ENCODE measurements at places on chromosomes 12 and 14.

DNA sequence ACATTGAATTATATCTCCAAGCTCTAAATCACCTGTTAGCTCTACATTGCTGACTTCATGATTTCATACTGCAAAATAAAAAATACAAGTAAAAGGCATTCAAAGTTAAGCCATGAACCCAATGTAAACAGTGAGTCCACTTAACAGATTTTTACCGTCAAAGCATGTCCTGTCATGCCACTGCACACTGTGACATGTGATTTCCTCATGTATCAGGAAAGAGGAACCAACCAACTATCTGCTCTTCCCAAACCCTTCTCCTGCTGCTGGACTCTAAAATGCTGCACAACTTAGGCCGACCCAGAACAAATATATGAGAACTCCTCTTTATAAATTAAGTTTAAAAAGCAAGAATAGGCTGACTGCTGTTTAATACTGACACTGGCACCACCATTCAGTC is 37.5 kb downstream of the TM7SF3 start:
- peak; percentile 11 for DNase-seq

DNA sequence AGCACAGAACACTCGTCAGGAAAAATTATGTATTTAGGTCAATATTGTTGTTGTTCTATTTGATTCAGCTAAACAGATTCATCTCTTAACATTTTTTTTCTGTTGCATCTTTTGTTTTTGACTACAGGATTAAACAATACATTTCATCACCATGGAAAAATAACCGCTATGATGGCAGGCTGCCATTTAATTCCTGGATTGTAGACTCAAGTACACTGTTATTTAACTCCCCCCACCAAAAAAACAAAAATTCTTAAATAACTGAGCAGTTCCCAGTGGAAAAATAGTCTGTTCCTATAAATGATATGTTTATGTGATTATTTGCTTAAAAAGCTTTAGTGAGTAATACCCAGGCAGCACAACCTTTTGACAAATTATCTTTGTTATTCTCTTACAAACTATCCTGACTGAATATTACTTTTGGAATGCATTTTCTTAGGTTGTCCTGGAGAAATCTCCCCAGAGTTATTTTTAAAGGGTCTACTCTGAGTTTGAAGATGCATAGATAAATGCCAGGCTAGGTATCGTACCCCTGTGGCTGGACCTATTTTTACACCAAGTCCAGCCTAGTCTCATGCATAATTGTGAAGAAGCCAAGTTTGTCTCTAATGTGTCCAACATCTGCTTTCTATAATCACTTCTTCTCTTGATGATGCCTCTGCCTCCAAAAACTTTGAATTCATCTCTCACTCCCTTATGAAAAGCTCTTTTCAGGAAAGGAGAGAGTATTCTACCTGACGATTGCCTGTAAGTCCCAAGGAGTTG is 3.7 kb downstream of the KERA start:
- peak; percentile 44 for DNase-seq

DNA sequence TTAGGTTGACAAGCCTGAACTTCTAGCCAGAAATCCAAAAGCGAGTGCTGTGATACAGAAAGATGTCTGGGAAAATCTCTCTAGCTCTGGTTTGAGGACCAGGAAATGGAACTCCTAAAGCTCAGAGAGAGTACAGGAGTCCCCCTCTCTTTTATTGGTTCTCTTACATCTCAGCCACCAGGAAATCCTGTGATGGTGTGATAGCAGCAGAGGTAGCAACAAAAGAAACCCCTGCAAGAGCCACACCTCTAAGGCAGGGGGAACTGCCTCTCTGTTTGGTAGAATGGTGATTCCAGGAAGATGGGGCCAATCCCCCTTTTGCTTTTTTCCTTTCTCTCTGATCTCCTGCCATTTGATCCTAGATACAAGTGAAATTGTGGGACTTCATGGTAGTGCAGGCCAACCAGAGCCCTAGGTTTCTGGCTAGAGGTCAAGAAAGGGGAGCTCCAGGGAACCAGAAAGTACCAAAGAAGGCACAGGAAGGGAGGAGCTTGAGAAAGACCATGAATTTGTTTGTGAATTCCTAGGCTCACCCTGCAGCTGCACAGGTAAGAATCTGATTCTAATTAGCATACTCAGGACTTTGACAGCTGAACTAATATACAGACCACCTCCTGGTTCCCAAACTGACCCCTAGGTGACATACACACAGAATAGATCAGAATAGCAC is 88.5 kb downstream of the PAPLN start:
- DNase-seq = no peak

- DNase-seq = no peak
Observed at GRCh38 chr12:83630526-83630925, 943.8 kb downstream of the TMTC2 start.

GRCh38 chr12:95146769-95147168 is 70.5 kb downstream of the FGD6 start:
- no peak for DNase-seq

- no peak for DNase-seq
Observed at GRCh38 chr14:96112032-96112431, 72.9 kb downstream of the C14orf132 start.

- DNase-seq = no peak
Observed at GRCh38 chr12:130391186-130391585, 53.5 kb downstream of the PIWIL1 start.

DNA sequence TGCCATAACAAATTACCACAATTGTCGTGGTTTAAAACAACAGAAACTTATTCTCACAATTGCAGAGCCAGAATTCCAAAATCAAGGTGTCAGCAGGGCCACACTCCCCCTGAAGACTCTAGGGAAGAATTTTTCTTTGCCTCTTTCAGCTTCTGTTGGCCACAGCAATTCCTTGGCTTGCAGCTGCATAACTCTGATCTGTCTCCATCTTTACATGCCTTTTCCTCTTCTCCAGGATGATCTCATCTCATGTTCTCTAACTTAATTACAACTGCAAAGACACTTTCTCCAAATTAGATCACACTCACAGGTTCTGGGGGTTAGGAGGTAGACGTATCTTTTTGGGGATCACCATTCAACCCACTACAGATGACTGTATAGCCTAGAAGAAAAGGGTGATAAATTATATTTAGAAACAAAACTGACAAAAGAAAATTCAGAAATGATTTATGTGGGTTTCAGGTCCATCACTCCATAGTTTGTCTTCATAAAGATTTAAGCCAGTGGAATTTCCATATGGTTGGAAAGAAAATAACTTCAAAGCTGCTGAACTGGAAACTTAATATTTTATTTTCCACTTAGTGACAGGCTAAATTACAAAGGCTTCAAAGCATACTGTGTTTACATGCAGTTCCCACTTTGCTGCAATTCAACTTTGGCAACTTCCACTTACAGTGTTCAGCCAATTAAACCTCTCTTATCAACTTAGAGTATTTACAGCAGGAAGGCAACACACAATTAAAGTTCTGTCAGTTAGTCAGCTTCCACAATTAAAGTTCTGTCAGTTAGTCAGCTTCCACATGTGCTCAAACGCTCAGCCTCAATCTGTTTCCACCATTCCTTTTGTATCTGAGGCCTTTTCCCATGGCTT is 213.3 kb downstream of the EPS8 start:
- DNase-seq = no peak

DNA sequence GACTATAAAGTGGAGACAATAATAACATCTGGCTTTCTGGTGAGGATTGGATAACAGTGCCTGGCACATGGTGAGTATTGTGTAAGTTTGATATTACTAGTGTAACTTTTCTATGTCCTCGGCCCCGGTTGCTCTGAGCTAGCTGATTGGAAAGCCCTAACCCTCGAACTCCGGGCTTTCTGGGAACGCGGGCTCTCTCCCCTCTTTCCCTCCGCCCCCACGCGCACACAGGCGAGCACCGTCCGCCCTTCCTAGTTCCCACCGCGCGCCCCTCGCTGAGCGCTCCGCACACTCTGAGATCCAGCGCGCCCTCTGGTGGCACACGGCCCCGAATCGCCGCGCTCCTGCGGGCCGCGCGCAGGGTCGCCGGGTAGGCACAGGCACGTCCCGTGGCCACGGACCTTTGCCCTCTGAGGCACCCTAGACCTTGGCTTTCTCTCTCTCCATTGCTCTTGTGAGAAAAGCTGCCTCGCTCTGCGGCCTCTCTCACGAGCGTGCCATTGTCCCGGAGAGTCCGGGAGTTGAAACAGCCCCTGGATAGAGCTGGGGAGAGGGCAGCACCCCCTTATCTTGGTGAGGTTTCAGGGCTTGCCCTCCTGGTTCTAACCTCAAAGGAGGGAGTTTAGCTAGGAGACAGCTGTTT is 23.2 kb upstream of the ESRRB start:
- DNase-seq = peak; percentile 13

- no peak for DNase-seq
Observed at GRCh38 chr14:66782853-66783252, 274.9 kb downstream of the GPHN start.

DNA sequence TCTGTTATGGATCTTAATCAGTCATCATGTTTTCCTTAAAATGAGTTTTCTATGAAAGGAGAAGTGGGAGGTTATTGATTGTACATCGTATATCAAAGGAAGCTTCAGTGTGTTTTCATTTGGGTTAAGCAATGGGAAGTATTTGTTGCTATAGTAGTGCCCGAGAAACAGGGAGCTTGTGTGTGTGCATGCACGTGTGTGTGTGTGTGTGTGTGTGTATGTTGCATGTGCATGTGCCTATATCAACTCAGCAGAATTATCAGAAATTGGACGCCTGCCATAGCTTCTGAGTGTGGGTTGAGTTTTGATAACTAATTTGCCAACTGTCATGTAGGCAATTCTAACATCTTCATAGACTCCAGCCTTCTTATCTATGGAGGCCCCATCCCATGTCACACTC is 246.1 kb upstream of the CRY1 start:
- no peak for DNase-seq

DNA sequence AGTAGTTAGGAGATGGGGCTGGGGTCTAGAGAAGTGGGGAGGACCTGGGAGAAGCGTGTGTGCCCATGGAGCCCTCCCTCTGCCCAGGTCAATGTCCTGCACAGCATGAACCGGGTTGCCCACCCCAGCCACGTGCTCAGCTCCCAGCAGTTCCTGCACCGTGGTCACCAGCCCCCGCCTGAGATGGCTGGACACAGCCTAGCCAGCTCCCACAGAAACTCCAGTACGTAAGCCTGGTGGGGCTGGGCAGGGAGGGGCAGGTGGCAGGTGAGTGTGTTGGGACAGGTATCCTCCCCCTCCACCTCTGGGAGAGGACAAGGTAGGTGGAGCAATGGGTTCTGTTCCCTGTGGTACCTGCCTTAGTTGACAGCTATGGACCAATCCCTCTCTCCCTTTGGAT is 20.7 kb downstream of the CLSTN3 start:
- DNase-seq = no peak

- no peak for DNase-seq
Observed at GRCh38 chr14:97196336-97196735, 399.2 kb downstream of the VRK1 start.

- DNase-seq = no peak
Observed at GRCh38 chr14:40911141-40911540, 695.5 kb upstream of the LRFN5 start.

- DNase-seq = no peak
Observed at GRCh38 chr12:39610436-39611025, 9.1 kb downstream of the ABCD2 start.

DNA sequence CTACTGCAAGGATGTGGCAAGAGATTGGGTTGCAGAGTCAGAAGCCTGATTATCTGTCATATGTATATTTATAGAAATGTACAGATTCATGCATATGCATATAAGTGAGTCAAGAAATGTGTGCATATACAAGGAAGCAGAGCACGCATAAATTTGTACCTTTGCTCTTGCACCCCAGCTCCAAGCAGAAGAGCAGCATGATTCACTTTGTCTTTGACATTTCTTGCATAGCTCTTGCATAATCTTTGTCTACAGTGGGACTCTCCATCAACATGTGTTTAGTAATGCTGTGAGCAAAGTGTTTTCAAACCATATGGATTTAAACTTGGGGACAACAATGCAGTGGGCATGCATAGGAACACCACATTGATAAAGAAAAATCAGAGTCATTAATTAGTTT is 330.7 kb upstream of the DCN start:
- peak; percentile 6 for DNase-seq

- DNase-seq = no peak
Observed at GRCh38 chr12:623172-623864, 39.9 kb downstream of the NINJ2 start.

DNA sequence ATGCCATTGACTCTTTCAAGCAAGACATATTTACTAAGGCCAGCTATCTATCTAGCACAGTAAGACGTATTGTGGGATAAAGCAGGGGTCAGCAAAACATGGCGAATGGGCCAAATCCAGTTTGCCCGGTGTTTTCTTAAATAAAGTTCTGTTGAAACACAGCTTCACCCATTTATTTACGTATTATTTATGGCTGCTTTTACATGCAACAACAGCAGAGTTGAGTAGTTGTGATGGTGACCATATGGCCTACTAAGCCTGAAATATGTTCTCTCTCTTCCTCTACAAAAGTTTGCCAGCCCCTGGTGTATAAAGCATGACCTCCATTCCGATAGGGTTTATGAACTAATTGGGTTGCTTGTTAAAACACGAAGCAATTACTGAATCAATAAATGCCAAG is 322.1 kb downstream of the CCDC91 start:
- no peak for DNase-seq

DNA sequence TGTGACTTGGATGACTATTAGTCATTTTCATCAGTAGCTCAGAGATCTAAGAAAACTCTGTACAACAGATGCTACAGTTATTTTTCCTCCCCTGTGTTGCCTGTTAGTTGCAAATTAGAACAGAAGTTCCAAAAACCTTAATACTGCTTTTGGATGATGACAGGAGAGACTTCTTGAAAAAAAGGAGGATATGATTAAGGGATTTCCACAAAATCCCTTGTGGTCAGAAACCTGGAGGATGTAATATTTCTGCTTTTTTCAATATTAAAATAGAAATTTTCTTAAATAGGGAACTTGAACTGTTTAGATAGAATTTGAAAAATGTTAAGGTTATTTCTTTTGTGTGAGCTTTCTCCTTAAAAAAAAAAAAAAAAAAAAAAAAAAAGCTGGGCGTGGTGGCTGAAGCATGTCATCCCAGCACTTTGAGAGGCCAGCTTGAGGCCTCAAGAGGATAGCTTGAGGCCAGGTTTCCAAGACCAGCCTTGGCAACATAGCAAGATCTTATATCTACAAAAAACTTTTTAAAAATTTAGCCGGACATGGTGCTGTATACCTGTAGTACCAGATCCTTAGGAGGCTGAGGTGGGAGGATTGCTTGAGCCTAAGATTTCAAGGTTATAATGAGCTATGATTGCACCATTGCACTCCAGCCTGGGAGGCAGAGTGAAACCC is 14.1 kb downstream of the CMAS start:
- DNase-seq = no peak

DNA sequence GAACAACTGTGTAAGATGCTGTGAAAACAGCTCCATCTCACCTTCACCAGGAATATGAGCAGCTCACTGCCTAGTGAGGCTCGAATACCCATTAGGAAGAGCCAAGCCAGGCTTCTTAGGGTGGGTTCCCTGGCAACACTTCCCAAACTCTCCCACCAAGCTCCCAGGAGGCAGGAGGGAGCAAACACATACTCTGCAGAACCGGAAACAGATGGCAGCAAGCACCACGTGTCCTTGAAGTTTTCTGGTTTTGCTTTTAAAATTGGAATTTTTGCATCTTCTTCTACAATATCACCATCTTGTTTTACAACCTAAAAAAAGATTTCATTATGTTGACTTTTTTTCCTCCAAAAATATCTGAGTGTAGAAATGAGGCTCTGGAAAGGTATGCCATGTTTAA is 186.7 kb downstream of the ZFP36L1 start:
- no peak for DNase-seq

- DNase-seq = no peak
Observed at GRCh38 chr12:27564612-27565213, 40.7 kb downstream of the PPFIBP1 start.
